Stimulated activated naive CD4-positive, alpha-beta T cell (primary cell): ENCODE measurements at places on chromosomes 6 and 20.

DNA sequence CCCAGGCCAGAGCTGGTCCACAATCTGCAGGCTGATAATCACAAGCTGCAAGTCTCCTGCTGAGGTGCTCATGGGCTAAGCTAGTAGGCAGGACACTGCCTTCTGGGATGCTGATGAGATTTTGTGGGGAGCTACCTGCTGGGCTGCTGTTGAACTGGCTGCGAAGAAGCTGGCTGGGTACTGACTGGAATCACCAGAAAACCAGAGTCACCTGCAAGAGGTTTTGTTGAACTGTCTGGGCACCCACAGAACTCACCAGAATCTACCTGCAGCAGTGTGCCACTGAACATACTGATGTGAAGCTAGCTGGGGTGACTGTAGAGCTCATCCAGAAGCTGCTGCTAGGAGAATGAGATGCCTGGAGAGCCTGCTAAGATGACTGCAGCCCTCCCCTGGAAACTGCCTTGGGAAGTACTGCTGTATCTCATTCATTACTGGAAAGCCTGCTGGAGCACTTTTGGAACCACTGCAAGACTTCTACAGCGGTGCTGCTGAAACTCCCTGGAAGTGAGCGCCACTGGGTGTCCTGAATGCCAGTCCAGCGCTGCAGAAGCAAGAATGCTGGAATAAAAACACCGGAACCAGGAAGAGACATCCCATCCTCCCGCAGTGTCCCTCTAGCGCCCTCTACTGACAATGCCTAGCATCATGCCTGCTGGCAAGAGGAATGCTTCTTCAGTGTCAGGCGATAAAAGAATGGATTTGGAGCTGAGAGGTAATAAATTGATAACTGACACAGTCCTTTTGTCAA lies 64.9 kb upstream of the ARHGAP18 start:
- DNase-seq, result no peak

DNA sequence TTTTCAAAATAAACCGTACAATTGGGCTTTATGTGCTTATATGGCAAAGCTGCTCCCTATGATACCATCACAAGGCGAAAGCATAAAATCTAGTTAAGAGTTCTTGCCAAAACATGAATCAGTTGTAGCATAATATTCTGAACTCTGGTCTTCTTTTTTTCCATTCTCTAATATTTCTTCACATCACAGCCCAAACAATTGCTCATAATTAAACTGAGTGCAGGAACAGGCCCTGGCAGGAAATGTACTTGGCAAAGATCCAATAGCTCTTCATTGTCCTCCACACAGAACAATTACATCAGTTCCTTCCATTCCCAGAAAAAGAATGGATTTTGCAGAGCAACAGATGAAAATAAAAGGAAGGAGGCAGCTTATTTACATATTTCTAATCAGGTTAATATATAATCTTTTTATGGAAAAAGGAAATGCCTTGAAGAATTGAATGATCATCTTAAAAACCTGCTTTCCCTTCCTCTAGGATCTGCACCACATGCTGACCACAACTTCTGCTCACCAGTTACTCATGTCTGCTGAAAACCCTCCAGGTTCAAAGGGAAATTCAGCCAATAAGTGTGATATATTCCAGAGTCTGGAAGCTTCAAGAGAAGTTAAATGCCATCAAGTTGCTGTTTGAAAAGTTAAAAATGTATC lies 123.3 kb upstream of the COL21A1 start:
- DNase-seq, result peak; percentile 26

GRCh38 chr6:163207431-163208383 lies 206.8 kb upstream of the QKI start:
- no peak for DNase-seq

GRCh38 chr20:34983995-34984735 lies 28.5 kb downstream of the MYH7B start:
- no peak for DNase-seq

DNA sequence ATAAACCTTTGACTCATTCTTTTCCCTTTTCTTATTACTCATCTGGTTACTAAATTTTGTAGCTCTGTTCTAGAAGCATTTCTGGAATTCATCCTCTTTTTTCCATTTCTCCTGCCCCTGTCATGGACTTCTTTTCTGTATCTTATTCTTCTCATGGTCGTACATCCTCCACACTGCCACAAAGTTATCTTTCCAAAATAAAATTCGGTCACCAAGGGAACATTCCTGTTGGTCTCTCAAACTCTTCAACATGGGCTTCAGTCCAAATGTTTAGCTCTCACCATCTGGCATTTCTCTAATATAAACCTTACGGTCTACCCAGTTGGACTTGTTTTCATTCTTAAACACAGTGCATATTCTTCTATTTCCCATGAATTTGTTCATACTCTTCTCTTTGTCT lies 428.8 kb upstream of the ID4 start:
- no peak for DNase-seq

DNA sequence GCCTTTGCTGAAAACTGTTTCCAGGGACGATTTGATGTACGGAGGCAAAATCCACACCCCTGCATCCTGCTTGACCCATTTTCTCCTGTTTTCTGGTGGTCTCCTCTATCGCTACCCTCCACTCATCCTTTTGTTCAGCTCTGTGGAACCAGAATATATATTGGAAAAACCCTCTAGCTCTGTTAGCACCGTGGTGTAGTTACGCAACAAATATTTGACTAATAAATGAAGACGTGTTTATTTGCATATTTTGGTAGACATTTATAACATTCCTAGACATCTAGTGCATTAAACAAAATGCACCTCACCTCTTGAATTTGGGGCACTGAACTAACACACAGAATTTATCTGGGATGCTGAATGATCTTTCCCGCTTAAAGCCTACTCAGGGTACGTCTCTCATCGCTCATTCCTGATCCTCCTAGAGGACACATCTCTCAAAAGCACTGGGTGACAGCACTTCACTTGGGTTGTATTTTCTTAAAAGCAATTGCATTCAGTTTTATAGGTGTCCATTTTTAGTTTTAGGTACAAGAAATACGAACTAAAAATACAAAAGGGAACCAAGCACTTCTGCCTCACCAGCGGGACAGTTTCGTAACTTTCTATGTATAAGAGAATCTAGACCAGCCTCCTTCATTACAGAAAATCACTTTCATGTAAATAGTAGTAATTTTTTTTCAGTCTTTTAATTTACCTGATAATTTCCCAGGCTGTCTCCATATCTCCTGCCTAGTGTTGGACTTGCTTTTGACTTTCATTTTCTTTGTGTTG lies 59.2 kb downstream of the SNRNP48 start:
- DNase-seq, result no peak

GRCh38 chr6:124684621-124685020 lies 277.6 kb upstream of the RNF217 start:
- no peak for DNase-seq

DNA sequence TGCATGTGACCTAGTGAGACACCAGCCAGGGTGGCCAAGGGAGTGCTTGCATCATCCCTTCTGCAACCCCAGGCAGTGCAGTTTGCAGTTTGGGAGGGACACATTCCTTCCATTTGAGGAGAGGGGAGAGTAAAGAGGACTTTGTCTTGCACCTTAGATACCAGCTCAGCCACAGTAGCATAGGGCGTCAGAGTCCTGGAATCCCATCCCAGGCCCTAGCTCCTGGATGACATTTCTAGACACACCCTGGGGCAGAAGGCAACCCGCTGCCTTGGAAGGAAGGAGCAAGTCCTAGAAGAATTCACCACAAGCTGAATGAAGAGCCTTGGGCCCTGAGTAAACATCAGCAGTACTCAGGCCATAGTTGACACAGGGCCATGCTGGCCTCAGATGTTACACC lies 680.4 kb upstream of the IMPG1 start:
- DNase-seq, result no peak

DNA sequence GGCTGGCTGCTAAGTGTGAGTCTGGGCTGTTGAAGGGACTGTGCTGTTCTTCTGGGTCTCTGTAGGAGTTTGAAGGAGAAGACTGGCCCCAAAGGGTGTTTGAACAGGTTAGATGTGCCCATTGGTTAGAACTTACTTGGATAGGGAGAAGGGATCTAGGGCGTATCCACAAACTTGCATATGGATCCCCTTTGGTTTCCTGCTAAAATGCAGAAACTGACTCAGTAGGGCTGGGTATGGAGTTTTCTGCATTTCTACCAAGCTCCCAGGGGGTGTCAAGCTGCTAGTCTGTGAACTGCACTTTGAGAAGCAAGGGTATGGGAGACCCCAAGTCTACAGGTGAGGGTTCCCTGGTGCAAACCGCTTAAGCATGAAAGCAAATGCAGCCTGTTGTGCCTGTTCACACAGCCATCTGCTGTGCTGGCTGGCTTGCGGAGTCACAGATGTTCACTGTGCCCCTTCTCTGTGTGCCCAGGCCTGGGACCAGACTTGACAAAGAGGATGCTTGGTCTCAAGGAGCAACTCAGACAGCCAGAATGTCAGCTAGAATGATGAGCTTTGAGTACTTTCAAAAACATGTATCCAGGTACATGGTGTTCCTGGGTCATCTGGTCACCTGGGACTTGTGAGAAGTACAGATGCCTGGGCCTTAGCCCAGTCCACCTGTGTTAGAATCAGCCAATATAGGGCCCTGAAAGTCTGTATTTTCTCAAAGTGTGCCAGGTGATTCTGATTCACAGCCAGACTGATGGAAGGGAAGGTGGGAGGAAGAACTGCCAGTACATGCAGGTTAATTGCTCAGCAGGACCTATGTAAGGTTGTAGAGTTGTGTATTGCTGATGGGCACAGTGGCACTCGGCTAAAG lies 7.4 kb downstream of the PPP1R16B start:
- no peak for DNase-seq

DNA sequence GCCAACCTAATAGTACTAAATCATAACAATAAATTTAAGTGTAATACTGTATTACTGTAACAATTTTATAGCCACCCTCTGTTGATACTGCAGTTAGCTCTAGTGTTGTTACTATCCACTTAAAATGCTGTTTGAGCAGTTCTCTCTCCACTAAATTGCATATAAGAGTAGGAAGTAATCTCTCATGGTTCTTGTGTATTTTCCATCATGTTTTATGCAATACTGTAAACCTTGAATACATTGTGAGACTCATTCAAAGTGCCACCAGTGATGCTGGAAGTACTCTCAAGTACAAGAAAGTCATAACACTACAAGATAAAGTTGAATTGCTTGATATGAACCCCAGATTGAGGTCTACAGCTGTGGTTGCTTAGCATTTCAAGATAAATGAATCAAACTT lies 65.5 kb downstream of the WASF1 start:
- no peak for DNase-seq

DNA sequence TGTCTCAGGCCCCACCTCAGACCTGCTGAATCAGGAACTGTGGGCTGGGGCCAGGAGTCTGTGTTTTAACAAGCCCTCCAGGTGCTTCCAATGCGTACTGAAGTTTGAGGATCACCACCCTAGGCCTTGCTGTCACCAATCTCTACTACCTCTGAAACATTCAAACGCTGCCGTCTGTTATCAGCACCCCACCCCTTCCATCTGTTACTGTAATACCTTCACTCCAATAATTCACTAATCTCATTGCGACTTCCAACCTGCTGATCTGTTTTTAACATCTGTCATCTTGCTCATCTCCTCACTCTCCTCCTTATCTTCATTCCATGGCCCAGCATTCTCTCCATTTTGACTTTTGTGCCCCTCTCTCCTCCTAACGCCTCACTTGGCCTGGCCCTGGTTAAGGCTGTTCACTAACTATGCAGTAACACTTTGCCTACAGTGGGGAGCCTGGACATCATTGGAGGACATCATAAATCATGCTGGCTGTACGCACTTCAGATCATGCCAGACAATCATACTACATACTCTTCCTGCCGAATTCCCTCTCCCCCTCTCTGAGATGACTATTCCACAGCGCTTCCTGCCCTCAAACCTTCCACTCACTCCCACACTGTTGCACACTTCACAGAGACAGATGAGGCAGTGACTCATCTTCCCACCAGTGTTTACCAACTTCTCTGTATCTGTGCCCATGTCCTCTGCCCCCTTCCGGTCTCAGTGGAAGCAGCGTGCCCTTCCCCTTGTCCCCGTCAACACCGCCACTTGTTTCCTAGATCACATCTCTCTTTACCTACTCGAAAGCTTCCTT lies 3.0 kb upstream of the GUCA1B start:
- DNase-seq, result no peak

GRCh38 chr6:36759148-36759759 lies 61.6 kb downstream of the RAB44 start:
- peak; percentile 72 for DNase-seq

- DNase-seq, result no peak
These were observed 226.6 kb downstream of the MYLK4 start for GRCh38 chr6:2524090-2524489.

- DNase-seq, result no peak
These were observed 18.5 kb upstream of the DCBLD1 start for GRCh38 chr6:117463762-117464665.

- DNase-seq, result no peak
These were observed 236.5 kb upstream of the EYS start for GRCh38 chr6:65943548-65943947.

- no peak for DNase-seq
These were observed 37.8 kb downstream of the PSMG4 start for GRCh38 chr6:3296537-3296936.

DNA sequence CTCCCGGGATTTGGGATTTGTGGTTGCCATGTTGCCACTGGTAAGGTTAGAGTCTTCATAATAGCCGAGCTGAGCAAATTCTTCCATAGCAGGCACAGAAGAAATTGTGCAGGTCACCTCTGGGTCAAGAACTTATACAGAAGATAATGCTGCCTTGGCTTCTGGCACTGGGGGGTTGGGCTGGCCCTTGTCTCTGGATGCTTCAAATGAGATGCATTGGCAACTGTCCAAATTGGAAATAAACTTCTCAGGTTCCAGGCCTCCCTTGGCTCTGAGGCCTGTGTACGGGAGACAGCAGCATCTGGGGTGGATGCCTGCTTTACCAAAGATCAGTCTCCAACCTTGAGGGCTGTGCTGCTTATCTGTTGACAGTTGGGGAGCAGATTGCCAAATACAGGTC lies 26.2 kb downstream of the MYO6 start:
- no peak for DNase-seq

DNA sequence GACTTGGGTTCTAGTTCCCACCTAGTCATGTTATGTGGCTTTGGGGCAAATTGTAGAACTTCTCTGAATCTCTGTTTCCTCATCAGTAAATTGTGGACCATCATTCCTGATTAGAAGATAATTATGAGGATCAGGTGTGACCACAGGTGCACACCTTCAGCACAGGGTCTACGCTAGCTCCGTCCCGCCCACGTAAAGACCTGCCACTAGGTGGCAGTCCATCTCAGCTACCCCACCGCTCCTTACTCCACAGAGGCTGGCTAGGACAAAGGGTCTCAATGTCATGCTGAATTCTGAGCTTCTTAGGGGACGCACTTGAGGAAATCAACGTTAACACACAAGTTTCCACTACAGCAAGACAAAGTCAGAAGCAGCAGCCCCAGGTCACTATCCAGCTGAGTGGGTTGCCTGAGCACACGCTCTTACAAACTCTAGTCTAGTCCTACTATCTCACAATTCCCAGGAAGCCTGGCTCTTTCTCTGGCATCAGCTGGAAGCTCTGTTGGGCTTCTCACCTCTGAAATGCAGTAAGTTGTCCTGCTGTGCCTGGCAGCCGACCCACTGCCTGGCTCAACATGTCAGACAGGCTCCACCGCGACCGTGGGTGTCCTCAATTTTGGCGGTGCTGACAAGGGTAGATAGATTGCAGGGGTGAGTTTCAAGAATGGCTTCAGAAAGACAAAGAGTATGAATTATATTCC lies 2.0 kb upstream of the PLCG1 start:
- peak; percentile 69 for DNase-seq

- DNase-seq, result no peak
These were observed 20.2 kb downstream of the ADNP start for GRCh38 chr20:50911030-50911429.

- no peak for DNase-seq
These were observed 368.9 kb downstream of the LAMA2 start for GRCh38 chr6:129251669-129252376.

- DNase-seq, result no peak
These were observed 204.9 kb downstream of the FOXA2 start for GRCh38 chr20:22379472-22379871.
